ENCODE measurements at places on chromosomes 2 and 18.

GRCh38 chr2:39537150-39537549 is 100.1 kb upstream of the MAP4K3 start:
- no peak for DNase-seq

DNA sequence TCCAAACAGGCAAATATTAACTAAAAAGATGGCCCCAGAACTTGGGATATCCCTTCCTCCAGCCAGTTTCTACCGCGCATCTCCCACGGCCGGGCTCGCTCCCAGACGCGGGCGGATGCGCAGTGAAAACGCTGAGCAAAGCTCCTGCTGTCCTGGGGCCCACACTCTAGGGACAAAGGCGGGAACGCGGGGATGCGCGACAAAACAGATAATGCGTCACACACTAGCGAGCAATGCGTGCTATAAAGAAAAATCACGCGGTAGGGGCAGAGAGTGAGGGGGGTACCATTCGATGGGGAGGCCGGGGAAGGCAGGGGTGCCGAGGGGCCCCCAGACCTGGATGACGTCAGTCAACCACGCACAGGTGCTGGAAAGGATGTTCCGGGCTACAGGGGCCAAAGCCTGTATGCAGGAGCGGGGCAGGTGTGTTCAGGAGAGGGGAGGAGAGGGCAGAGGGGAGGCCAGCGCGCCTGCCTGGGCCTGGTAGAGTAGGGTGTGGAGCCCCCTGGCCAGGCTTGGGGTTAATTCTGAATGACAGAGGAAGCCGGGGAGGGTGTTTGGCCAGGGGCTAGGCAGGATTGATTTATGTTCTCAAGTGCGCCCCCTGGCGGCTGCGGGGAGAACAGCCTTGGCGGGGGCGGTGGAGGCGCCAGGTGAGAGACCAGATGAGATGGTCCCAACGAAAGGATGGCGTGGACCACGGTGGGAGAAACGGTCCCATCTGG is 14.9 kb upstream of the ITM2C start:
- no peak for DNase-seq

DNA sequence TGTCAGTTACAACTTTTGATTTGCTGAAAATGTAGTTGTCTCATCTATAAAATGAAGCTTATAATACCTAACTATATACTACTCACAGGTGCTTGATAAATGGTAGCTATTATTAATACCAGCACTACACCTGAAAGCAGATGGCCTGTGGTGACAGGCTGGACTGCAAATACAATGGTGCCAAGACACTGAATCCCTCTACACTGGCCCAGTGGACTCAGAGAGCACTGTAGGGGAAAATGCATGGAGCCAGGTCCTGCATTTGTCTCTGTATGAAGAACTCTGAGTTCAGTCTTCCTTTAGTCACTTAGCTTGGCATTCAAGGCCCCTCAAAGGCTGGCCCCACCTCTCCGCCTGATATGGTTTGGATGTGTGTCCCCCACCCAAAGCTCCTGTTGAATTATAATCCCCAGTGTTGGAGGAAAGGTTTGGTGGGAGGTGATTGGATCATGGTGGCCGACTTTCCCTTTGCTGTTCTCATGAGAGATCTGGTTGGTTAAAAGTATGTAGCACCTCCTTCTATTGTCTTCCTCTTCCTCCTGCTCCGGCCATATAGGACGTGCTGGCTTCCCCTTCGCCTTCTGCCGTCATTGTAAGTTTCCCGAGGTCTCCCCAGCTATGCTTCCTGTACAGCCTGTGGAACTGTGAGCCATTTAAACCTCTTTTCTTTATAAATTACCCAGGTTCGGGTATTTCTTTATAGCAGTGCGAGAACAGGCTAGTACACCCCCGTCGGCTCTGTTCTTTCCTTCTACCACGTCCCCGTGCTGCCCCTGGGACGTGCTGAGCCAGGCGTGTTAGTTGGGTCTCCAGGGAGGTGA is 11.1 kb upstream of the NTSR2 start:
- no peak for DNase-seq

DNA sequence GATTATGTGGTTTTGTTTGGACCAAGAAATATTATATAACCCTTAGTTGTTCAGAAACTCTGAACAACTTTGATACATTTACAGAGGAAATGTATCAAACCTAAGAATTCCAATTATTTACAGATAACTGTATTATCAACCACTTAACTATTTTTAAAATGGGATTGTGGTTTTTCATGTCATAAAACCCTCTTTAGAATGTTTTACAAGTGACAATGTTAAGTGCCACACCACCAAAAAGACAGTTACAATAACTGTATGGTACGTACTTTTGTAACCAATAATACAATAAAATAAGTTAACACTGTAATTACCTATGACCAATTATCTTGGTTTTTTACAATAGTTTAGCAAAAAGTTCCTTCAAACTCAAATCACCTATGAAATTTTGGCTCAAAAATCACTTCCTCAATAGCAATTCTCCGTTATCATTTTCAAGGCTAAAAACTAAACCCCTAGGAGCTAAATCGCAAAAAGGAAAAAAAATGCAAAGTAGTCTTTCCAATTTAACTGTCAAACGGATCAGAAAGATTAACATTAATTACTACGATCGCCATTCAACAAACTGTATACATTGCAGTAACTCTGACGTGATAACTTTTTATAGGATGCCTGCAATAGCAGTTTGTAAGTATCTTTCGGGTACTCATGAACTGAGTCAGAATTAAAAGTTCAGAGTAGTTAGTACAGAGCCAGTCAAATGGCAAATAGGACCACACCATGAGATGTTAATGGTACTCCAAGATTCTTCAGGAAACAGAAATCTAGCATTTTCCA is 1.5 kb downstream of the ROCK1 start:
- DNase-seq, result peak; percentile 30

DNA sequence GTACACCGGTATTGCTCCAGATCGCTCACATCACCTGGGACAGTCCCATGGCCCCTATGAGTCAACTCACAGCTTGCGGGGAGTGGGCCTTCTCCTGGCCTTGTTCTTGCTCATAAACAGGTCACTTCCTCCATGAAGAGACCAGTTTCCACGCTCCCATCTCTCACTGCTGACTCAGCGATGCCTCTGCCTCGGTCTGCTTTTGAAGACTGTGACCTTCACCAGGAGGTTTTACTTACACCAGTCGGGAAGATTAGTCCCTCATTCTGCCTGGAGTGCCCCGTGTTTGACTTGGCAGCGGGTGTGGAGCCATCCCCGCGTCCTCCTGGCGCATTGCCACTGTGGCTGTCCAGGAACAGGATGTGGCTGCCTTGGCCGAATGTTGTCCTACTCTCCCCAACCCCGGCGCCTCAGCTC is 159.8 kb downstream of the RHBDD1 start:
- peak; percentile 77 for DNase-seq

DNA sequence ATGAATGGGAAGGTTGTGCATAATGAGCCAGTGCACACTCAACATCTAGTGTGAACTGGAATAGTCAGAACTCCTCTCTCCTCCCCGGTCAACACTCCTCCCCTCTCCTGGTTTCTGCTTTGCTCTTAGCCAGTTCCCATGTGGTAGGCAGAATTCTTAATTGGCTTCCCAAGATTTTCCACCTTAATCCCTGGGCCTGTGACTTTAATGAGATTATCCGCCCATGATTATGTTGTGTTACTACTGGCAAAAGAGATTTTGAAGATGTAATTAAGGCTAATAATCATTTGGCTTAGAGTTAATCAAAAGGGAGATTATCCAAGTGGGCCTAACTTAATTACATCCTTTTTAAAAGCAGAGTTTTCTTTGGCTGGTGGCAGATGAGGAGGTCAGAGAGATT is 34.2 kb upstream of the REV1 start:
- DNase-seq, result no peak

GRCh38 chr18:76602191-76602590 is 107.1 kb upstream of the ZNF516 start:
- DNase-seq, result no peak

- peak; percentile 98 for DNase-seq
These were observed 119.9 kb downstream of the ETAA1 start for GRCh38 chr2:67516899-67517530.

DNA sequence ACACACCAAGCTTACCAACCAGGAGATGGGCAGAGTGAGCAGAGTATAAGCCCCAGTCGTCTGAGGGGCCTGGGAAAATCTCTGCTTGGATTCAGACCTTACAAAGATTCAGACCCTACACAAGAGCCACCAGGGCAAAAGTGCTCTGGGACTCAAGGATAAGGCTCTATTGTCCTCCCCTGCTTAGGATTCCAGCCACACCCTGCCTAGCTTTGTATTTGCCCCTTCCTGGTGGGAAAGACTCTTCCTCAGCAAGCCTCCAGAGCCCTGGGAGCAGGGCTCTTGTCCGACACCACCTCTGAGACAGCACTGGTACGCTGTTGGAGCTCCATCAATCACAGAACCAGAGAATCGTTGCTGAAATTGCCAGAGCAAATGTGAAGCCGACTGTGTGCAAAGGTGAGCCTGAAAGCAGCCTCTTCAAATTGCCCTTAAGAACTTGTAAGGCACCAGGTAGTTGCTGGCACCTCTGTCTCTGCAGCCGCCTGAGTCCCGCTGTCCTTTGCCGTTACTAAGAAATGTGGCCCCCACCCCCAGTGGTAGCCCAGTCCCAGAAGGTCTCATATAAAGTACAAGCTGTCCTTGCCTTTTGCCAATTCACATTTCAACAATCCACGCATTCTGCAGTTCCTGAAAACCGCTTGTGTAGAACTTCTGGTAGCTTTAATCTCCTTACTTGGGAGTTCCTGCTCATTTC is 148.7 kb downstream of the CTIF start:
- no peak for DNase-seq

Data from IMR-90 (cell line).